ENCODE measurements at places on chromosomes 7 and 10. TPM values are rescaled to one million over a fixed set of nuclear protein-coding genes. Genes with fewer than 3 reads are reported as not detected.
A peak's percentile ranks its signal among the peaks of the same experiment; 100 is the strongest.

Gene FBXL13
- 8.0 TPM for total RNA-seq

DNA sequence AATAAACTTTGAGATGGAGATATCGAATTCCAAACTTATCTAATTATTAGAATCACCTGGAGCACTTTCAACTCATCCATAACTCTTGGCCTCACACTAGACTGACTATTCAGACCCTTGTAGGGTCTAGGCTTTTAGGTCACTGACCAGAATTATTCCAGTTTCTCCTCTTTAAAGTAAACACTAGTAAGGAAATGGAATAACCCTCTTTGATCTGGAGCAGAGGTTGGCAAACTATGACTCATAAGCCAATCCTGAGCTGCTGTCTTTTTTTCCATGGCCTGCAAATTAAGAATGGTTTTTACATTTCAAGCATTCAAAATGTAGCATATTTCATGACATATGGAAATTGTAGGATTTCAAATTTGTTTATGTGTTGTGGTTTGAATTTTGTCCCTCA is 1601.9 kb downstream of the REEP3 start:
- H3K27ac ChIP-seq = no peak overlapping the region
- no peak overlapping the region for H3K4me3 ChIP-seq
- H3K27me3 ChIP-seq = no peaks in the 10 kb centered on the region
- no peaks in the 10 kb centered on the region for H3K4me1 ChIP-seq

Gene LIPK
- total RNA-seq = not detected

GRCh38 chr7:46652317-46652716 is 731.2 kb upstream of the IGFBP3 start:
- H3K4me3 ChIP-seq = no peak overlapping the region
- no peaks in the 10 kb centered on the region for H3K36me3 ChIP-seq
- H3K27ac ChIP-seq = no peak overlapping the region
- H3K27me3 ChIP-seq = no peaks in the 10 kb centered on the region

DNA sequence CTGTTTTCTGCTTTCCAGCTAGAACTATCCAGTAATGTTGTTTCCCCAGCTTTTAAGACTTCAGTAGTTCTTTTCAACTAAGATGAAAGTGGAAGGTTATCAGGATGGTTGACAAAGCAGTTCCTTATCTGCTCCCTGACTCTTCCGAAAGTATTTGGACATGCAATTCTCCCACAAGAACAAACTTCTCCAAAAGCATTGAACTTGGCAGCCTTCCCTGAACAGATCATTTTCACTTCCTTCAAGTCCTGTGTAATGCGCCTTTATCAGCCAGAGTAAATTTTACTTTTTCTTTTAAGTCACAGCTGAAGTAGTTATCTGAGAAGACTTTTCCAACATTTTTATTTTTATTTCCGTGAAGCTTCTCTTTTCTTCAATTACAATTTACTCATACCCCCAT is 39.7 kb downstream of the CDC14C start:
- no peak overlapping the region for H3K4me3 ChIP-seq
- H3K27me3 ChIP-seq = no peaks in the 10 kb centered on the region
- H3K36me3 ChIP-seq = no peaks in the 10 kb centered on the region
- DNase-seq = no peak
- H3K4me1 ChIP-seq = no peaks in the 10 kb centered on the region

DNA sequence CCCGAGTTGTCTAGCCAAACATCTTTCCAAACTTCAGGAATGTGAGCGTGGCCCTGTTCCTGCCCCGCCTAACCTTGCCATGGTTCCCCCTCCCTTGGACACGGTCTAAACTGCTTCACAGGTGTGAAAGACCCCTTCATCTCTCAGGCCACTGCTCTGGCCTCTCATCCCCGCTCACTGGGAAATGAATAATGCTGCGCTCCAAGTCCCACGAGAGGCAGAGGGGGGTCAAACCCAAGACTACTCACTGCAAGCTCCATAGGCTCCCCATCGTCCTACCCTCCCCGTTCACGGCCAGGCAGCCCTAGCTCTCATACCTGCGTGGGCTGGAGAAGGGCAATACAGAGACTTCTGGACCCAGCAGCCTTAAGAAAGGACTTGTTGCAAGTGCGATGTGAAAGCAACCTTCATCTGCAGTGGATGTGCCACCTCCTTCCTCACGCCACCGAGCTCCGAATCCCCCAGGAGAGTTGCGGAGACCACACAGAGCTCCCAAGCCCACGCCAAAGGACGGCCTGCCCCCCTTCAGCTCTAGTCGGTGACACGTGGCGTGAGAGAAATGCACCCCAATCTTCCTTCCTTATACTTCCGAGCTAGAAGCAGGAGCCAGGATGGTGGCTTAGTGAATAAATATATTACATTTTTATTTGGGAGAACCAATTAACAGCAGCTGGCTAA is 9.7 kb downstream of the ZNF467 start:
- H3K4me3 ChIP-seq = no peak overlapping the region
- H3K27me3 ChIP-seq = no peaks in the 10 kb centered on the region
- no peaks in the 10 kb centered on the region for H3K36me3 ChIP-seq
- no peaks in the 10 kb centered on the region for H3K4me1 ChIP-seq

Gene HECW1
- total RNA-seq = not detected

GRCh38 chr7:52764492-52765169 is 270.8 kb upstream of the POM121L12 start:
- H3K4me1 ChIP-seq = no peaks in the 10 kb centered on the region
- H3K27ac ChIP-seq = no peak overlapping the region
- no peak for DNase-seq
- no peaks in the 10 kb centered on the region for H3K36me3 ChIP-seq
- no peak overlapping the region for H3K4me3 ChIP-seq

GRCh38 chr7:92496876-92497275 is 19.1 kb upstream of the ERVW-1 start:
- no peaks in the 10 kb centered on the region for H3K4me1 ChIP-seq
- no peaks in the 10 kb centered on the region for H3K27me3 ChIP-seq
- no peak for DNase-seq
- H3K4me3 ChIP-seq = no peak overlapping the region
- H3K36me3 ChIP-seq = no peaks in the 10 kb centered on the region

Gene ADIRF
- 368 TPM for total RNA-seq

DNA sequence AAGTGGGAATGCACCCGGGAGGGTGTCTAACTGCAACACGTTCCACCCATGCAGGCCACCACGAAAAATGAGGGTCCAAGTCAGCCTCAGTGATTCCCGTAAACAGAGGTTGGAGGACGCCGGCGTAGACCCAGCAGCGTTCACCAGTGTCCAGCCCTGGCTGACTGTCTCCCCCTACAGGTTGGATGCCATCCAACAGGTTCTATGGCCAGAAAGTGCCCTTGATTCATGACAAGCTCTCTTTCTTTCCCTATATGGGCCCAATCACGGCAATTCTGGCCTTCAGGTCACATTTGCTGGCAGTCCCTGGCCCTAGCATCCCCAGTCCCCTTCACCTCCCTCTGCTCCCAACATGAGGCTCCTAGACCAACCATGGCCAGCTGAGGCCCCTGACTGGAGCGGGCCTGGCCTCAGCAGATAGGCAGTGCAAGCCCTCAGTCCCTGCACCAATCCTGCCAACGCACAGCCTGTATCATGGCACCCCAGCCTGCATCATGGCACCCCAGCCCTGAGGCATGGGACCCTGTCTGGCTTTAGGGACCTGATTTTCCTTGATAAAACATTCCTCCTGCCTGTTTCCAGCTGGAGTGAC is 227.4 kb downstream of the GRID1 start:
- no peaks in the 10 kb centered on the region for H3K27me3 ChIP-seq
- no peaks in the 10 kb centered on the region for H3K36me3 ChIP-seq
- H3K4me3 ChIP-seq = no peak overlapping the region
- no peak overlapping the region for H3K27ac ChIP-seq

Gene GIMAP1
- total RNA-seq = 19.1 TPM

GRCh38 chr7:94908323-94909178 is 1.2 kb downstream of the PPP1R9A start:
- peak overlapping the region; percentile 40 for H3K4me3 ChIP-seq
- H3K27ac ChIP-seq = peak overlapping the region; percentile 64
- H3K27me3 ChIP-seq = no peaks in the 10 kb centered on the region
- H3K36me3 ChIP-seq = no peaks in the 10 kb centered on the region

Gene CCDC136
- total RNA-seq = 13.0 TPM

DNA sequence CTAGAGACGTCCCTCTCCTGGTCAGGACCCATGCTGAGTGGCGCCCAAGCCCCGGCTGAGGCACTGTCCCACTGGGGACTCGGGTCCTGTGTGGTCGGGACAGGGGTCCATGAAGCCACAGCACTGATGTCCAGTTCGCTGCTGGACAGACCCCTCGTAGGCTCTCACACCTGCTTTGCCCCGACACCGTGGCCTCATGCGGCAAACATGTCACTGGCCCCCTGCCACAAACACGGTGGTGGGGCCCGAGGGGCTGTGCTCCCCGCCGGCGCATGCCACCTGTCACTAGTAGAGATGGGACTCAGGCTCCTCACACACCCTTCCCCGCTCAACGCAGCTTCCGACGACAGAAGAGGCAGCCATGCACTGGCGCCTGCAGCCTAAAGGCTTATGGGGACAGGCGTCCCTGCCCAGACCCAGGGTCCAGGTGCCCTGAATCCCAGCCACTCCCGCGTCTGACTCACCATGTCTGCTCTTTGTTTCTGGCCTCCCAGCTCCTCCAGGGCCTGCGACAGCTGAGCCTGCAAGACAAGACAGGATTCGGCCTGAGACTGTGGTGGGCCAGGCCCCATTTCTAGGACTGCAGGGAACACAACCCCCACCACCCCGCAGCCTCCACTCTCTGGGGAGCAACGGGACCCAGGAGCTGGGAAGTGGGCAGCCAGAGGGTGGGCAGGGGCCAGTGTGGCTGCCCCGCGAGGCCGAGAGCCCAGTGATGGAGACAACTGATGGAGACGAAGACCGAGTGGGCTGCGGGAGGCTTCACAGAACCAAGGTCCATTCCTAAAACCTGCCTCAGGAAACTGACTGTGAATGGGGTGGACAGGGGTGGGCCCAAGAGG is 230.9 kb downstream of the MAD1L1 start:
- H3K36me3 ChIP-seq = no peaks in the 10 kb centered on the region
- DNase-seq = no peak
- no peaks in the 10 kb centered on the region for H3K4me1 ChIP-seq
- no peaks in the 10 kb centered on the region for H3K27me3 ChIP-seq
- no peak overlapping the region for H3K4me3 ChIP-seq

DNA sequence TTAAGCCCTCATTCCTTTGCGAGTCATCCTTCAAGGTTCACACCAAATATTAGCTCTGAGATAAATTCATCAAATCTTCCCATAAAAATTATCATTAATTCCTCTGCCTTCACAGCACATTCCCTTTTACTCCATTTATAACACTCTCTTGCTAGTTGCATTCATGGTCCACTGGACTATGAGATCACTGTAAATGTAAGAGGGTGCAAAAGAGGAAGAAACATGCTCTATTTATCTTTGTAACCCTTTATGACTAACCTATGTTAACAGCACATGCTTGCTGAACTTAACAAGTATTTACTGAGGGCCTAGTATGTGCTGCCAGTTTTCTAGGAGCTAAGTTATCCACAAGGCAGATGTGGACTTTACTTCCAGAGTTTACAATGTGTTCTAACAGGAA is 86.7 kb upstream of the TMEM168 start:
- H3K36me3 ChIP-seq = no peaks in the 10 kb centered on the region
- H3K27me3 ChIP-seq = no peaks in the 10 kb centered on the region
- no peak overlapping the region for H3K27ac ChIP-seq
- H3K4me1 ChIP-seq = no peaks in the 10 kb centered on the region
- DNase-seq = no peak
- H3K4me3 ChIP-seq = no peak overlapping the region

- H3K27me3 ChIP-seq = no peaks in the 10 kb centered on the region
- DNase-seq = peak; percentile 92
- no peaks in the 10 kb centered on the region for H3K4me1 ChIP-seq
- no peak overlapping the region for H3K4me3 ChIP-seq
These were observed 17.8 kb upstream of the PDLIM1 start for GRCh38 chr10:95308389-95309302.

DNA sequence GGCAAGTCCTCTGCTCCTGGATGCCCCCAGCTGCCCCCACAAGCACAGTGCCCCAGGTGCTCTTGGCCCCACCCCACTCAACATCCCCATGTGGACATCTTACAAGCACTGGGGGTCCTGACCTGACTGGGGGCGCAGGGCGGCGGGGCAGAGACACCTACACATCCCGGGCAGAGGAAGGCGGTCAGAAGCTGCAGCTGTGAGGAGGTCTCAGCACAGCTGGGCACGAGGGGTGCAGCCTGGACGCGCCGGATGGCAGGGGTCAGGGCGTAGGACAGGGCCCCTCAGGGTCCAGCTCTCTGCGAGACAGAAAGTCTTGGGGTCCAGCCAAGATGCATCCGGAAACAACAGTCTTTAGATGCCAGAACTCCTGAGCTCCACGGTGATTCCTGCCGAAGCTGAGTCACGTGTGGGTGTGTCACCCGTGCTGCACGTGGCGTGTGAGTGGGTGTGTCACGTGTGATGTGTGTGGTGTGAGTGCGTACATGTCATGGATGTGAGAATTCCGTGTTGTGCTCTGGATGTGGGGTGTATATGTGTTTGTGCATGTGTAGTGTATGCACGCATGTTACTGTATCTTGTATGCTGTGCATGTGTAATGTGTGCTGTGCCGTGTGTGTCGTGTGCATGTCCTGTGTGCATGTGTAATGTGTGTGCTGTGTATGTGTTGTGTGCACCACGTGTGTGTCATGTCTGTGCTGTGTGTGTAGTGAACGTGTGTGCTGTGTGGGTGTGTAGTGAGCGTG is 5.1 kb downstream of the VENTX start:
- H3K27ac ChIP-seq = no peak overlapping the region
- no peak overlapping the region for H3K4me3 ChIP-seq
- H3K27me3 ChIP-seq = no peaks in the 10 kb centered on the region
- H3K36me3 ChIP-seq = no peaks in the 10 kb centered on the region
- DNase-seq = no peak

DNA sequence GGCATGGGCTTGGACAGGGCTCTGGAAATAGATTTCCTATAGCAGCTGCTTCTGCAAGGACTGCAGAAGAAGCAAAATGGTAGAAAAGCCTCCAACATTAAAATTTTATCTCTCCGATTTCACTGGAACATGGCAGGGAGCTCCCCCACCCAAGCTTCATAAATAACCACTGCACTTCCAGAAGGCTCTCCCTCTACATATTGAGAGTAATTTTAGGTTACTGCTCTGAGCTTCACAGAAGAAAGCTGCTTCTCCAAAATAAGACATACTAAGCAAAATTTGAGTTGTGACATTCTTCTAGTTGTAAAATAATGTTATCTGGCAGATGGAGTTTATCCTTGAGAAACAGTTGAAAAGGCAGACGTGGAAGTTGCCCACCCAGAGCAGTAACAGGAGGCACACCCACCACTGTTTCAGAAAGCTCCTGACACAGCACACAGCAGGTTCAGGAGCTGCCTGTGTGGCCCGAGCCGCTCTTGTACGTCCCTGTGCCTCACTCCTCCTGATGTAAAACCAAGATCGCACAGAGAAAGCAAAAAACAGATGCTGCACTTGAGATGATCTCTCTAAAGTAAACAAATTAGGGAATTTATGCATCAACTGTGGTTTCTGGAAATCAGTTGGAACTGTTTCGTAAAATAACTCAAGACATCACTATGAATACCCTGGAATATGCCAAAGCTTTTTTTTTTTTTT is 621.0 kb downstream of the PARD3 start:
- H3K4me3 ChIP-seq = no peak overlapping the region
- no peak for DNase-seq
- no peaks in the 10 kb centered on the region for H3K27me3 ChIP-seq
- no peaks in the 10 kb centered on the region for H3K36me3 ChIP-seq
- H3K4me1 ChIP-seq = no peaks in the 10 kb centered on the region
- peak overlapping the region; percentile 38 for H3K27ac ChIP-seq

Gene PILRA
- total RNA-seq = 3.3 TPM

- no peak overlapping the region for H3K4me3 ChIP-seq
- no peaks in the 10 kb centered on the region for H3K27me3 ChIP-seq
- no peak overlapping the region for H3K27ac ChIP-seq
- H3K36me3 ChIP-seq = no peaks in the 10 kb centered on the region
- peak; percentile 41 for DNase-seq
- no peaks in the 10 kb centered on the region for H3K4me1 ChIP-seq
These were observed 82.7 kb downstream of the RAMP3 start for GRCh38 chr7:45240273-45240771.
